ENCODE measurements at places on chromosomes 2 and 18.

DNA sequence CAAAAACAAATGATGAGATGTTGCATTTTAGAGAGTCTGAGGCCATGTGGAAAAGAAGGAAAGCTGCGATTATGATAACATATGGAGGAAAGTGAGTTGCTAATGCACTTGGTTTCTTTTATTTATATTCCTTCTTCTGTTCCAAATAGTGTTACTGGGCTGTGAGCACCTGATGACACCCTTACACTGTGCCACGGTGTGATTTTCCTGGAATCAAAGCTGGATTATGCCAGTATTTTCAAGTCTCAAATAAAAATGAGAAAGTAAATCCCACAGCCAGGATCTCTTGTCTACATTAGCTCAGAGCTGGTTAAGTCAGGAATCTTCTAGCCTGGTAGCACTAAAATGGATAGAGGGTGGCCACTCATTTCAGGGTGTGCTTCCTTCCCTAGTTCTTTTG, 670.8 kb downstream of the TDRD15 start:
- no peak for DNase-seq

DNA sequence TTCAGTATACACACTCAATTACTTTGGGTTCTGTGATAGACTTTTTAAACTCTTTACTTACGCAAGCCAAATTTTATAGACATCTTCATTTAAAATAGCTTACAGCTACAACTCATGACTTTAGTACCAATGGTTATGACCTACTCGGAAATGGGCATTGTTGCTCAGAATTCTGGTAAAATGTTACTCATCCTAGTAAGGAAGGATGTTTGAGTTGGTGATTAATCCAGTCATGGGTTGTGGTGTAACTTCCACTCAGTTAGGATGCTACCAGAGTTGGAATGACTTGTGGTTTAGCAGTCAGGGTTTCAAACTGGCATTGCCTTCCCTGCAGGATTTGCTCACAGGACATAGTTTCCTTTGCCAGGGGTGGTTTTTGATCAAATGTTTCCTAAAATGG, 7.4 kb upstream of the NPC1 start:
- DNase-seq, result no peak

DNA sequence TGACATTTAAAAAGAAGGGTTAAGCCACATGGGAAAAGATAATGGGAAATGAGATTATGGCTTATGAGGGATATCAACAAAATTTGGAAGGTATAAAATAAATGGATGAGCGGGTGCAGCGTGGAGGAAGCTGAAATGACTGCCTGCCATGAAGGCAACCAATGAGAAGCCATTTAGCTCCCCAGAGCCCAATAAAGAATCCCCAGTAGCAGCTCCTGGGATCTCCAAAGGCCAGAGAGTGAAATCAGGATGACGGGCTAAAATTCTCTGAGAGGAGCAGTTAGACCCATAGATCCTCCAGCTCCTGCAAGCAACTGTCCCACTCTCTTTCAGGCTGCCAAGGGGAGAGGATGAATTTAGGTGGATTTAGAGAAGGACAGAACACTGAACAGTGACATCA, 12.9 kb upstream of the MAPRE3 start:
- no peak for DNase-seq

DNA sequence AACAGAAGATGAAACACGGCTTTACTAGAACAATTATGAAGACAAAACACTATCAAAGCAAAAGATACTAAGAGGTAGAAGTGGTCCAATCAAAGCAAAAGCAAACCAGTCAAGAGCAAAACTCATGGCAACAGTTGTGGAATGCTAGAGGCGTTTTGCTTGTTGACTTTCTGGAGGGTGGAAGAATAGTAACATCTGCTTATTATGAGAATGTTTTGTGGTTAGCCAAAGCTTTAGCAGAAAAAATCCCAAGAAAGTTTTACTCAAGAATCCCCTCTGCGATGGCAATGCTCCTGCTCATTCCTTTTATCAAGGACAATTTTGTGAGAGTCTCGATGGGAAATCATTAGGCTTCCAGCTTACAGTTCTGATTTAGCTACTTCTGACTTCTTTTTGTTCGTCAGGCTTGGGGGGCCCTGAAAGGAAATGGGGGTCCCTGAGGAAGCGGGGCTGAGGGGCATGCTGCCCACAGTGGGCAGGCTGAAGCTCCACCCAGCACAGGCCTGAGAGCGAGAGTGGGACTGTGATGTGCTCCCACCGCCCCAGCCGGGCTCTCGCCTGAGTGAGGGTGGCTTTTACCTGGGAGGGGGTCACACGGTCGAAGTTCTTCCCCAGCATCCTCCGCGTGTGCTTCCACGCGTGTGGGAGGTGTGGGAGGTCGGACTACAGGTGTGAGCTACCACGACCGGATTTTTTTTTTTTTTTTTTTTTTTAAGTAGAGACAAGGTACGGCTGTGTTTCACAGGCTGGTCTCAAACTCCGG, 49.0 kb upstream of the MC4R start:
- DNase-seq, result no peak

- DNase-seq, result no peak
These were observed 40.3 kb upstream of the RALBP1 start for GRCh38 chr18:9435041-9435440.

DNA sequence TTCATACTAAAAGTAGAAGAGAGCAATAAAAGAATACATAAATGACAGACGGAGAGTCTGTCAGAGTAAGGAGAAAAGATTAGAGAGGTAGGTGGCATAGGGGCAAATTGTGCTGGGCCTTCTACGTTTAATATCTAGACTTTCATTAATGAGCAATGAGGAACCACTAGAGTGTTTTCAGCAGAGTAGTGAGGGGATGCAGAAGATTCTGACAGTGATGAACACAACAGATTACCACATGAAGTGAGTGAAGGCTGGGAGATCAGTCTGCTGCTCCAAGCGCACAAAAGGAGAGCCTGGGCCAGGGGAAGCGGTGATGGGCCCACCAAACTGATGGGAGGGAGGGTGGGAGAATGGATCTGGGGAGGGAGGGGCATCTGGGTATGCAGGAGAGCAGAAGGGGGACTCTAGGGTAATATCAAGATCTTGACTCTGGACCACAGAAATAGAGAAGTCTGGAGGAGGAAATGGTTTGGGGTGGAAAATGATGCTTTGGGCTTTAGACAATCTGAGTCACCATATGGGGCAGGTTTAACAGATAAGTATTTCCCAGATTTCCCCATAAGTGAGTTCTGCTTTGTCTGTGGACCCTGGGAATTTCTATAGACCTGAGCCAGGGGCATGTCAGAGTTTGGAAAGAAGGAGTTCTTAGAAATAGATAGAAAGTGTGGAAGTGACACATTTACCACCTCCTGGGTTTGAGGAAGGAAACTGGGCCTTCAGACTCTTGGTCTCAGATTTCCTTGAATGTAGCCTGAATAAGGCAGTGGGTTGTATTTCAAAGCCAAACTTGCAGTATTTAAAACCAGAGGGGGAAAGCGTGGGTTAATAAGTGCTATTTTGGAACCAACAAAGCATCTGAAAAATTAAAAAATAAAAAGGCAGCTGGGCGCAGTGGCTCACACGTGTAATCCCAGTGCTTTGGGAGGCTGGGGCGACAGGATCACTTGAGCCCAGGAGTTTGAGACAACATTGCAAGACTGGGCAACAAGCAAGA, 15.0 kb upstream of the IL1A start:
- DNase-seq, result no peak

DNA sequence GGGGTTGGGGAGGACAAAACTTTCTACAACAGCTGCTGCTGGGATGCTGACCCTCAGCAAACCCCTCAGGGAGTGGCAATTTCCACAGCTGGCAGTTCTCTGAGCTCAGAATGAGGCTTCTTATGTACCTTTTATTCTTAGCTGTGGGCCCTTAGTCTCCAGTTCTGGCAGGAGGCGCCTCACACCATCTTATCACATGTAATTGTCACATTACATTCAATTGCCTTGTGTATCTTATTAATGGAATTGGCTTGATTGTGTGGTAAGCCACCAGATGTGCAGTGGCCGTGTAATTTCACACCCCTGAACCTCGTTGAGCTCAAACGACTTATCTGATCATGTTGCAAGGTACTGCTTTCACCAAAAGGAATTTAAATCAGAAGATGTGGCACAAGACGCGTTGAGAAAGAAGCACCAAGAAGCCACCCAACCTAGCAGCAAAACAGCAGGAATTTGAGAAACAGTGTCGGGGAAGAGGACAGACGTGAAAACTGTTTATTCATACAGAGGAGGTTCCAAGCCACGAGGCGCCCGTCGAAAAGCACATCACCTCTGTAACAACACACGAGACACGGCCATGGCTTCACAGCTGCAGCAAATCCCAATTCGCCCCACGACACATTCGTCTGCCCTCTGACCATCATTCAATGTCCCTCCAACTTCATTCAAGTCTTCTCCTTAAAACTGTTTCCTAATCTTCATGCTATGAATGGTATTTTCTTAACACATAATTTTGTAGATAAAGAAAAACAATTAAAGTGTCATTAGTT, 53.6 kb upstream of the LPIN2 start:
- no peak for DNase-seq

- no peak for DNase-seq
These were observed 48.9 kb downstream of the CCDC68 start for GRCh38 chr18:54910161-54910919.

GRCh38 chr2:196362973-196363549, 191.7 kb upstream of the STK17B start:
- no peak for DNase-seq

GRCh38 chr2:10325278-10326145, 22.8 kb downstream of the HPCAL1 start:
- DNase-seq, result no peak

- DNase-seq, result no peak
These were observed 105.8 kb downstream of the RAB3GAP1 start for GRCh38 chr2:135157856-135158255.

DNA sequence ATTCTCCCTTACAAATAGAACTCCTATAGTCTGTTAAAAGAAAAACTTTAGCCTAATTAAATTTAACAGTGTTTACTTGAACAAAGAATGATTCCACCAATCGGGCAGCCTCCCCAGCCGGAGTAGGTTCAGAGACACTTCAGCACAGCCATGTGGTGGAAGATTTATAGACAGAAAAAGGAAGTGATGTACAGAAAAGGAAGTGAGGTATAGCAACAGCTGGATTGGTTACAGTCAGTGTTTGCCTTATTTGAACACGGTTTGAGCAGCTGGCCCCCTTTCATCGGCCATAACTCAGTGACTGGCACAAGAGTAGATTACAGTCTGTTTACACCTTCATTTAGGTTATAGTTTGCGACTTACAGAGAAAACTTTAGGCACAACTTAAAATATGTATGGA, 2.1 kb upstream of the SKA1 start:
- no peak for DNase-seq

- DNase-seq, result no peak
These were observed 84.5 kb downstream of the POU3F3 start for GRCh38 chr2:104938231-104938941.

GRCh38 chr2:85886590-85886989, 2.2 kb downstream of the ST3GAL5 start:
- DNase-seq, result no peak

DNA sequence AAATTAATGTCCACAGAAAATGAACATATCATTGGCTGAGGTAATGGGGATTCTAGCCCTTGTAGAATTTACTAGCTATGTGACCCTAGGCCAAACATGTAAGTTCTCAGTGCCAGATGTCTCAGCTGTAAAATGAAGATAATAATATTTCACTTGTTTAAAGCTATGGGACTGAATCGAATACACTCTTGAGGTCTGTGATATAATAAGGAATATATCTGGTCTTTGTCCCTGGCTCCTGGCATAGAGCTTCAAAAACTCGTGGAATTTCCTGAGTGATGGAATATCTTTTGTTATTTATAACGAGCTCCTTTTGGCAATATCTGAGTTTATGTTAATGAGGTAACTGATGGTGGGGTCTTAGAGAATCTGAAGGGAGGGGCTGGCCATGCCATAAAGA, 201.4 kb upstream of the CYP26B1 start:
- no peak for DNase-seq

DNA sequence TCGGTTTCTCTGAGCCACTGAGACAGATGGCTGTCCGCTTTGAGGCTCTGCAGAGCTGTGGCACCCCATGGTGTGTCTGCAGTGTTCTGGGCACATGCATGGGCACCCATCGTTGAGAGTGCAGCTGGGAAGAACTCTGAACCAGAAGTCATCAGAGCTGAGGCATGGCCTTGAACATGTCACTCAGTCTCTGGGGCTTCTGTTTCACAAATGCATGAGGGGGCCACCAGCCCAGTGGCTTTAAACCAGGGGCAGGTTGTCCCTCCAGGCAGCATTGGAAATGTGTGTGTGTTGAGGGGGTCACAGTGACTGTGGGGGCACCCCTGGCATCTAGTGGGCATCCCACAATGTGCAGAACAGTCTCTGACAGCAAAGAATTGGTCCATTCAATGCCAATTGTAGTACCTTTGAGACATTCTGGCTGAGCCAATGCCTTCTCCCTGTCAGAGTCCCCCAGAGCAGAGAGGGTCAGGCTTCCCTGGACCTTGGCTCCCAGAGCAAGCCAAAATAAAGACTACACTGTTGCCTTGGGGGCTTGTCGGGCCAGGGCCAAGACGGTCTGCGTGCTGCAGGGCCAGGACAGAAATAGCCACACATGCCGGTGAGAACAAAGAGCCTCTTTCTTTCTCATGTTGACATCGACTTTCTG, 9.3 kb upstream of the PSMD1 start:
- DNase-seq, result no peak

- no peak for DNase-seq
These were observed 178.4 kb downstream of the MEMO1 start for GRCh38 chr2:31832363-31832762.

- no peak for DNase-seq
These were observed 69.9 kb downstream of the RHOB start for GRCh38 chr2:20516646-20517341.

DNA sequence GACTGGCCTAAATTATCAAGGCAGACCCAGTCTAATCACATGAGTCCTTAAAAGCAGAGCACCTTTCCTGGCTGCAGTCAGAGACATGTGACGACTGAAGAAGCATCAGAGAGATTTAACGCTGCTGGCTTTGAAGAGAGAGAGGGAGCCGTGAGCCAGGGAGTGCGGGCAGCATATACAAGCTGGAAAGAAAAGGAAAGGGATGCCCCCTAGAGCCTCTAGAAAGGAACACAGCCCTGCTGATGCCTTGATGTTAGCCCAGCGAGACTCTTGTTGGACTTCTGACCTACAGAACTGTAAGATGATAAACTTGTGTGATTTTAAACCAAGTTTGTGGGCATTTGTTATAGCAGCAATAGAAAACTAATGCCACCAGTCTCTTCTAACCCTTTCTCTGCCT, 58.1 kb downstream of the HEATR5B start:
- no peak for DNase-seq

DNA sequence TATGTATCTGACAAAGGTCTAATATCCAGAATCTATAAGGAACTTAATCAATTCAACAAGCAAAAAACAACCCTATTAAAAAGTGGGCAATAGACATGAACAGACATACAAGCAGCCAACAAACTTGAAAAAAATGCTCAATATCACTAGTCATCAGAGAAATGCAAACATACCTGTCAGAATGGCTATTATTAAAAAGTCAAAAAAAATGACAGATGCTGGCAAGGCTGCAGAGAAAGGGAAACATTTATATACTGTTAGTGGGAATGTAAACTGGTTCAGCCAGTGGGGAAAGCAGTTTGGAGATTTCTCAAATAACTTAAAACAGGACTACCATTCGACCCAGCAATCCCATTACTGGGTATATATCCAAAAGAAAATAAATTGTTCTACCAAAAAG, 21.6 kb downstream of the SESTD1 start:
- no peak for DNase-seq

All from stimulated activated CD4-positive, alpha-beta T cell treated with anti-CD3 and anti-CD28 coated beads, TNF-alpha, amount 100 ng/mL, for 1 hour (primary cell).